NCI-H524 treated with DMSO at 0.1 percent for 48 hours (cell line): ENCODE measurements at places on chromosomes 7 and 10.

- DNase-seq = no peak
Measured at GRCh38 chr10:3992382-3993178, 207.6 kb upstream of the KLF6 start.

GRCh38 chr7:105920766-105921165, 42.3 kb upstream of the CDHR3 start:
- no peak for DNase-seq

GRCh38 chr7:105916603-105917002, 40.2 kb upstream of the ATXN7L1 start:
- DNase-seq = no peak

- DNase-seq = no peak
Measured at GRCh38 chr10:35495521-35496119, 109.5 kb upstream of the GJD4 start.

- DNase-seq = no peak
Measured at GRCh38 chr10:14875941-14876340, 2.7 kb upstream of the SUV39H2 start.
